ENCODE measurements at places on chromosomes 5 and 9.
A peak's percentile ranks its signal among the peaks of the same experiment; 100 is the strongest.

GRCh38 chr9:130448771-130449603 lies 4.2 kb downstream of the ASS1 start:
- DNase-seq = no peak

- DNase-seq = no peak
Measured at GRCh38 chr5:115452536-115453235, 91.9 kb downstream of the FEM1C start.

DNA sequence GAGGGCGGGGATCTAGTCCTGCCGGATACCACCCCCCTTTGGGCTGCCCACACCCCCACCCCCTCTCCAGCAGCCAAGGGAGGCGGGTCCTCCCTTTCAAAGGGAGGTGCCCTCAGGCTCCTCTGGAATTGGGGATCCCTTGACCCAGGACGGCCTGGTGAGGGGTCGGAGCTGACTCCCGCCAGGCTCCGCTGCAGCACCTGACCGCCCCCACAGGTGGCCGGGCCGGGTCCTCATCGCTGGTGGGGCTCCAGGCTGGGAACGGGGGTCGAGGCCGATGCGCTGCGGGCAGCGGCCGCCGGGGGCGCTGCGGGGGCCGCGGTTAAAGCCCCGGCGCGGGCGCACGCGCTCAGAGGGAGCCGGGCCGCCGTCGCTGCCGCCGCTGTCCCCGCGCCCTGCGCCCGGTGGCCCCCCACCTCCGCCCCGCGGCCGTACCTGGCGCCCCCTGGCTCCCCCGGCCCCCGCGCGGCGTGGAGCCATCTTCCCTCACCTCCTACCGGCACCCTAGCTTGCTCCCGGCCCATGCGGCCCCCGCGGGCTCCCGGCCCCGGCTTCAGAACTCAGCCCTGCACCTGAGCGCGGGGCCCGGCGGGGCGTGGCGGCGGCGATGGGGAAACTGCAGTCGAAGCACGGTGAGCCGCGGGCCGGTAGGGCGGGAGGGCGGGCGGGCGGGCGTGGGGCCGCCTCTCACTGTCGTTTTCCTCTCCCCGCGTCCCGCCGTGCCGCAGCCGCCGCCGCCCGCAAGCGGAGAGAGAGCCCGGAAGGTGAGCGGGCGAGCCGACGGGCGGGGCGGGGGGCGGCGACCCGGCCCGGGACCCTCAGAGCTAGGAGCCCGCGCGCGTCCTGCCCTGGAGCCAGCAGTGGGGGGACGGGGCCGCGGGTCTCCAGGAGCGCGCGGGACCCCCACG lies at the start of gene NKD2:
TSS of gene NKD2 (plus strand) at position 352 of the 908 bp plus-strand sequence. CDS start at position 608, 256 bp downstream.
- peak; percentile 93 for DNase-seq

GRCh38 chr5:72106817-72107130 lies 501 bp upstream of the MAP1B start:
- no peak for DNase-seq

DNA sequence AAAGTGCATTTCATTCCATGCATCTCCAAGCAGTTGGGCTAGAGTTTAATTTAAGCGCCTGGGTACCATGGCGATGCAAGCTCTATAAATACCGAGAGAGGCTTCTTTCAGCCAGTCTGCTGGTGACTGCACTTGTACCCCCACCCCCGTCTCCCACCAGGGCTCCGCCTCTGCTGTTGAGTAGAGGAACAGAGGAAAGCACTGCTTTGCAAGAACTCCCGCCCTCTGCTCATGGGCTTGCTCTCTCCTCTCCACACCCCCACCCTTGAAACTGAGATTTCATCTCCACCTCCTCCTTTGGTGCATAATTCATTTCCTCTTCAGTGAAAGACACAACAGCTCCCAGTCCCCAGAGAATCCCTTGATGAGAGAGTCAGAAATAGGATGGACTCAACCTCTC lies 5.1 kb upstream of the WWC1 start:
- DNase-seq = no peak

DNA sequence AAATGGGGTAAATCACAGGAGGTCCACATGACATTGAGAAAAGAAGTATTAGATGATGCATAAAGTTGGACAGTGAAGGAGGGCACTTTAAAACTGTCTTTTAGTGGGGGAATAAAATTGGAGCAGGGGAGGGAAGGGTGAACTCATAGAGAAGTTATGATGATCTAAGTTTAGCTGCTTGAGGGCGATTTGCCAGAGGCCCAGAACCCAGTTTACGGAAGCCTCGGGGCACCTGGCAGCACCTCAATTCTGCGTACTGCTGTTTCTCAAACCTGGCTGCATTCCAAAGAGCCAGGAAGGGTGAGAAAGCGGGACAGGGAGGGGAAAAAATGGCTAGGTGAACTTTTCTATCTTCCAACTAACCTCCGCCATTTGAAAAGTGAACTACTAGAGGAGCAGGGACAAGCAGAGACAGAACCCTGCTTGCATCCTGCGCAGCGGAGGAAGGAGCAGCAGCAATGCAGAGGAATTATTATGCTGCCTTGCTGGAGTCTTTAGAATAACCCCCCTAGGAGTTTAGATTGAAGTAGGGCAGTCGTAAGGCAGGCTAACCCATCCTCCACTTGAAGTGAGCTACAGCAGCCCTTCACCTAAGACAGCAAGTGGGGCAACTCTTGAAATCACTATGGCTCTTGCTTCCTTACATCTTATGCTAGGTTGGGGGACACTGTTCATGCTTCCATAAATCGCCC lies 316.8 kb downstream of the BRINP1 start:
- no peak for DNase-seq

GRCh38 chr5:75496026-75496425 lies 15.4 kb downstream of the CERT1 start:
- DNase-seq = no peak

- DNase-seq = no peak
Measured at GRCh38 chr5:170541146-170541769, 37.4 kb downstream of the KCNIP1 start.

GRCh38 chr9:80784647-80785046 lies 904.7 kb downstream of the TLE1 start:
- no peak for DNase-seq

GRCh38 chr5:89353837-89354551 lies 471.0 kb upstream of the MEF2C start:
- DNase-seq = no peak

- no peak for DNase-seq
Measured at GRCh38 chr5:65172486-65173129, 309.1 kb downstream of the ADAMTS6 start.

DNA sequence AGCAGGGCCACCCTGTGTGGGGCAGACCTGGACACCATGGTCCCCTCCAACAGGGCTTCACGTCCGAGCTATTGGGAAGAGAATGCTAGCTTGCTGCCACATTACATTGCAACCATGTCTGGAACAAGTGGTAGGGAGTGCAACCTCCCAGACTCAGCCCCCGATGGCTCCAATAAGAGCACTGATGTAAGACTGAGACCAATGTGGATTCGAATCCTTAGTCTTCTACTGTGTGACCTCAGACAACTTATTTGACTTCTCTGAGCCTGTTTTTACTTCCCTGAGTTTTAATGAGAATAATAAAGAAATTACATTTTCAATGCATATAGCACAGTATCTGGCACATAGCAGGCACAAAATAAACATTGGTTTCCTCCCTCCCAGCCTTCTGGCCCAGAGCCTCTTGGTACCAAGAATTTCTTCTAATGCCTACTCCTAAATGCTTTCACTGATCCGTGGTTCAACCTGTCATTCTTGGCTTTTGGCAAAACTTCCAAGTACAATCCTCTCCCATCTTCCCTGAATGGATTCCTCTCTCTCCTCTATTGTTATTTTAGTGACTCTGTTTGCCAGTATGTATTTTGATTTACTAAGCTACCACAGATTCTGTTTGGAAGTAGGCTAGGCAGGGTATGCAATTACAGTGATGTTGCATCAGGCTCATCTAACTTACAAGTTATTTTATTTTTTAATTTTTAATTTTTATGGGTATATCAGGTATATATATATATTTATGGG lies 34.6 kb upstream of the COL15A1 start:
- DNase-seq = no peak

GRCh38 chr5:73390972-73391371 lies 57.6 kb downstream of the FOXD1 start:
- no peak for DNase-seq

DNA sequence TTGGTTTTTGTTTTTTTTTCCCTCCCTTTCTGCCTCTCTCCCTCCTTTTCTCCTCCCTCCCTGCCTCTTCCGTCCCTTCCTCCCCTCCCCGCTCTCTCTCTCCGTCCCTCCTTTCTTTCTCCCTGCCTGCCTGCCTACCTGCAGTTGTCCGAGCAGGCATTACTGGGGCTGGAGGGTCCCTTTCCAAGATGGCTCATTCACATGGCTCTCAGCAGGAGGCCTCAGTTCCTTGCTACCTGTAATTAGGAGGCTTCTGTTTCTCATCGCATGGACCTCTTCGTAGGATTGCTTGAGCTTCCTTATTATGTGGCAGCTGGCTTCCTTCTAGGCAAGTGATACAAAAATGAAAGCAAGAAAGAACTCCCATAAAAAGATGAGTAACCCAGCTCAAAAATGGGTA lies 8.0 kb downstream of the RGS3 start:
- DNase-seq = no peak

- peak; percentile 69 for DNase-seq
Measured at GRCh38 chr5:140114341-140115185, 654 bp downstream of the PURA start.

Measured in SK-N-SH (cell line).